ENCODE measurements at places on chromosomes 5 and 9.

DNA sequence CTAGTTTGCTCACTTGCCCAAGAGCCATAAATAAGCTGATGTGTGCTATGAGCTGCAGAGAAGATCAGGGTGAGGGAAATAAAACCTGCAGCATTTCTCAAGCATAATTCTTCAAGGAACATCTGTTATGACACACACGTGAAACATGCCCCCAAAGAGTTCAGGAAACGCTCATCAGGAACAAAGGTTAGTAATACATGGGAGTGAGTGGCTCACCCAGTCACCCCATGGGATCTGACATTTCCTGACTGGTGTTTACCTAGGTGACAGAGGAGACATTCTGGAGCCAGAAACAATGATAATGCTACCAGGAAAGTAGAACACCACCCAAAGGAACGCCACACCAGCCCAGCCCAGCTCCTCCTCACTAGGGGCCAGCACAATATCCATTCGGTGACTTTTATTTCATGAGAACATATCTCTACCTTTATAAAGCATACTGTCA is 66.0 kb downstream of the FRMD3 start:
- DNase-seq: no peak

DNA sequence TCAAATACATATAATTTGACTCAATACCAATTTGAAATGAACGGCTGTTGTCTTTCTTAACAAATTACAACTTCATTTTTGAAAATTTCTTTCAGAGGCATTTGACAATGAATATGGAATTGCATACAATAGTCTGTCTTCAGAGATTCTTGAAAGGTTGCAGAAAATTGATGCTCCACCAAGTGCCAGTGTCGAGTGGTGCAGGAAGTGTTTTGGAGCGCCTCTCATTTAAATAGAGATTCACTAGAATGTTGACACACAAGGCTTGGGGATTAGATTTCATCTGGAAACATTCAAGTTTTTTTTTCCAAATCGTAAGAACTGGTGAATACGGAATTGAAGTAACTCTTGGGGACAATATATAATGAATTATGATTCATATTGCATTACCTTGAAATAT is 8.1 kb downstream of the RPS6 start:
- DNase-seq: no peak

- no peak for DNase-seq
Measured at GRCh38 chr9:138057726-138058125, 180.1 kb downstream of the CACNA1B start.

GRCh38 chr5:34410411-34411139 is 245.6 kb upstream of the RAI14 start:
- DNase-seq: no peak

GRCh38 chr5:52875827-52876226 is 88.1 kb downstream of the ITGA1 start:
- no peak for DNase-seq

GRCh38 chr5:150305557-150305956 is 2.9 kb upstream of the ARSI start:
- no peak for DNase-seq

- DNase-seq: no peak
Measured at GRCh38 chr9:33170464-33171415, 3.6 kb upstream of the B4GALT1 start.

- no peak for DNase-seq
Measured at GRCh38 chr5:67160985-67161384, 35.6 kb downstream of the CD180 start.

- DNase-seq: peak; percentile 11
Measured at GRCh38 chr5:76401801-76402250, 1.3 kb upstream of the IQGAP2 start.

GRCh38 chr5:52859628-52860027 is 71.9 kb downstream of the ITGA1 start:
- no peak for DNase-seq

GRCh38 chr9:34555500-34555899 is 32.7 kb upstream of the ENHO start:
- no peak for DNase-seq

GRCh38 chr5:153551537-153552079 is 61.1 kb downstream of the GRIA1 start:
- no peak for DNase-seq

GRCh38 chr9:134318481-134318891 is 7.8 kb upstream of the RXRA start:
- no peak for DNase-seq

DNA sequence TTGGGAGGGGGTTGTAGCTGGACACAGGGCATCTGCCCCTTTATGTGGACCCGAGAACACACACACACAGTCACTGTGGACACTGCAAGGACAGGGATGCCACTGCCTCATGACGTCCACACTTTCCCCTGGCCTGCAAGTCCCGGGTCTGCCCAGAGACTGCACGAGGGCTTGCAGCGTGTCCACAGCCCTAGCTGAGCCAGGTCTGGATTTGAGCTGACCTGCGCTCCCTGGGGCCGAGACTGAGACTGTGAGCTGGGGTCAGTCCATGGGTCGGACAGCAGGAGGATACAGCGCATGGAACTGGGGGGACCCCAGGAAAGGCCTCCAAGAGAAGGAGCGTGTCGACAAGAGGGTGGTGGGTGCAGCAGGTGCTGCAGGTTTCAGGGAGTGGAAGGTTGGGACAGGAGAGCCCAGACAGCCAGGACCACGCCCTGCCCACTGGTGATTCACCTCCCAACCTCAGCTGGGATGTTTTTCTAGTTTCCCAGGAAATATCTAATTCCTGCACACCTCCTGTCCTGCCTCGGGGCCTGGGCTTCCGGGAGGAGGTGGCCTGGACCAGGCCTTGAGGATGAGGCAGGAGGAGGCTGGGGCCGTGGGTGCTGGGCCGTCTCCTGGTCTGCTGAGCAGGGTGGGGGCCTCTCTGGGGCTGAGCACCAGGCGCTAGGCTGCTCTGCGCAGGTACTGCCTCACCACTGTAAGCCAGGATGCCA is 806 bp upstream of the RNF224 start:
- DNase-seq: no peak

DNA sequence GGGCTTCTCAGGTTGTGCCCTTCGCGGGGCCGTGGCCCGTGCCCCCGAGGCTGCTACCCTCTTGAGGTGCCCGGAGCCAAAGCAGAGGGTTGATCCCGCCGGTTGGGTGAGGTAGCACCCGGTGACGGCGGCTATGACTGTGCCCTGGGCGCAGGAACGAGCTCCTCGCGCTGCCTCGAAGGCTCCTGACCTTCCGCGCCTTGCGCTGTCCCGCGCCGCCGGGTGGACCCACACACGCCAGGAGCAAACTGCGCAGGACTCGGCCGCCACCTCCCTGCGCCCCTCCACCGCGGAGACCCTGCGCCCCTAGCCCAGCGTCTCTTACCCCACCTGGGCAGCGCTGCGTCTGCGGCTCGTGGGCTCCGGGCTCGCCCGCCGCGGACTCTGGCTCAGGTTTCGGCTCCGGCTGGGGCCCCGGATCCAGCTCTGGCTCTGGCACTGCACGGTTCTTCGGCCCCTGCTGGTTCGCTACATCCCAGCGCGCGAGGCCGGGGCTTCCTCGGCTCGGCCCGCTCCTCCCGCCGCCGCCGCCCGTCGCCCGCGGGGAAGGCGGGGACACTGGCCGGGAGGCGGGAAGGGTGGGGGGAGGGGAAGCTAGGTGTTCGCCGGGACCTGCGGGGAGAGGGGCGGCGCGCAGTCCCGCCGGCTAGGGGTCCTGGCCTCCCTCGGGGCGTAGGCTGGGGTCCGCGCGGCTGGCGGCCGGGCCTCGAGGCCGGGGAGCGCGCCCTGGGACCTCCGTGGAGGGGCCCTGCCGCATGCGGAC is 5.4 kb upstream of the PITX1 start:
- no peak for DNase-seq

DNA sequence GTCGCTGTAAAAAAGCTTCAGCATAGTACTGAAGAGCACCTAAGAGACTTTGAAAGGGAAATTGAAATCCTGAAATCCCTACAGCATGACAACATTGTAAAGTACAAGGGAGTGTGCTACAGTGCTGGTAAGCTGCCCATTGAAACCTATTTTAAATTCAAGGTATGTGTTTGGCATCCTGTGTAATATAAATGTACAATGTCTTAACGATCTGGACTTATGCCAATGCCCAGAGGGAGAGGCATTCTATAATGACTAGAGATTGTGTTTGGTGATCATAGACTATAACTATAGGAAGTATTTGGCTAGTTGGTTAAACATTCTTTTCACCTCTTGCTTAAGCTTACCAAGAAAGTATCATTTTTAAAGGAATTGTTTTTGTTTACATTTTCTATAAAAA is 95.7 kb downstream of the INSL6 start:
- DNase-seq: no peak

DNA sequence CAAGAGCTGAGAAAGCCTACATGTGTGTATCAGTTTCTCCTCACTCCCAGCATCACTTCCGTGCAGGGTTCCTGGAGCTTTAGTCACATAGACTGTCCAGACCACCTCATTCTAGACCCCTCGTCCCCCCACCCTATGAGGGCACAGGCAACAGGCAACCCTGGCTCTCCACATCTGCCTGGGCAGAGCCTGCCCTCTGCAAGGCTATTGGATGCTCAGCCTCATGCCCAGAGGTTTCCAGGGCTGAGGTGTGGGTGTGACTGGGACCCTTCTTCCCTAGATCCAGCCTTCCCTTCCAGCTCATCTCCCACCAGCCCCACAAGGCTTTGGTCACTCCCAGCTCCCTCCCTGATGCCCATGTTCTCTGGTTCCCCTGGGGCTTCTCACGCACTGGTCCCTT is 161.4 kb downstream of the PAX5 start:
- no peak for DNase-seq

DNA sequence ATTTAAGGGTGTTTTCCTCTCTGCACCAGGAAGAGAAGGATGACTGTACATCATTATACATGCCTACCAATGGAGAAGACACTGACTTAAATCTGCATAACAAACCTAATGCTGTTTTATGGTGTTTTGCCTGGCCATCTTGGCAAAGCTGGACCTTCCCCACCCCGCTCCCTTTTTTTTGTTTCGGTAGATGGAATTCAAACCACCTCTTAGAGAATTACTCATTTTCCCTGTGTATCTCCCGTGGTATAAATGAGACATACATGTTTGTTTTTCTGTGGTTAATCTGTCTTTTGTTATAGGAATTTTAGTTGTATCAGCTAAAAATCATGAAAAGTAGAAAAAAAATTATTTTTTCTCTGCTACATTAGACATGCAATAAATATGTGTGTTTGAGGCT is 28.8 kb downstream of the IL12B start:
- DNase-seq: no peak

DNA sequence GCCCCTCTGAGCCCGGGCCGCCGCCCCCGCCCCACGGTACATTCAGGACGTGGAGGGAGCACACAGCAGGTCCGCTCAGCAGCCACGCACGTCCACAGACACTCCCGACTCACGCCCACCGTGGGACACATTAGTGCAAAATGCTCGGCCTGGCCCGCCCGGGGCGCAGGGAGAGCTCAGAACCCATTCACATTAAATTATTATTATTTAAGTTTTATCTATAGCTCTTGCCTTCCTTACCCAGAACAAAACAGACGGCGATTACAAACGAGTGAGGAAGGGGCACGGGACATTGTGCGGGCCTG is 47.5 kb upstream of the UBAC1 start:
- no peak for DNase-seq

DNA sequence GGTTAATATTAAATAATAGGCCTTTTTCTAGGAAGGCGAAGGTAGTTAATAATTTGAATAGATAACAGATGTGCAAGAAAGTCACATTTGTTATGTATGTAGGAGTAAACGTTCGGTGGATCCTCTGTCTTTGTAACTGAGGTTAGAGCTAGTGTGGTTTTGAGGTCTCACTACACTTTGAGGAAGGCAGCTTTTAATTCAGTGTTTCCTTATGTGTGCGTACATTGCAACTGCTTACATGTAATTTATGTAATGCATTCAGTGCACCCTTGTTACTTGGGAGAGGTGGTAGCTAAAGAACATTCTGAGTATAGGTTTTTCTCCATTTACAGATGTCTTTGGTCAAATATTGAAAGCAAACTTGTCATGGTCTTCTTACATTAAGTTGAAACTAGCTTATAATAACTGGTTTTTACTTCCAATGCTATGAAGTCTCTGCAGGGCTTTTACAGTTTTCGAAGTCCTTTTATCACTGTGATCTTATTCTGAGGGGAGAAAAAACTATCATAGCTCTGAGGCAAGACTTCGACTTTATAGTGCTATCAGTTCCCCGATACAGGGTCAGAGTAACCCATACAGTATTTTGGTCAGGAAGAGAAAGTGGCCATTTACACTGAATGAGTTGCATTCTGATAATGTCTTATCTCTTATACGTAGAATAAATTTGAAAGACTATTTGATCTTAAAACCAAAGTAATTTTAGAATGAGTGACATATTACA is 45.7 kb downstream of the TGFBR1 start:
- DNase-seq: no peak

DNA sequence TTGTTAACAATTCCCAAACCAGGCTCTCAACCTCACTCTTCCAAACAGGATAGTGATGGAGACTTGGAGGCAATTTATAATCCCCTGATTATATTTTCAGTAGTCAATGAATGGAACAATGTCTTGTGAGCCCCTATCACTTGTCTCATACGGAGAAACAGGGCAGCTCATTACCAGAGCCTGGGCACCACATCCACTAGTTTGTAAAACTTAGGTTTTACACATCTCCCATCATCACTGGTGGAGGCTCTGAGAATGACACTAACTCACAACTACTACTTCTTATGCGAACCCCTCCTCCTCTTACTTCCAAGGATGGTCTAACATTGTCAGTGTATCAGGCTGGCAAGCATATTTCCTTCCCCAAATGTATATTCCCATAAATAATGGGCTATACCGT is 253.7 kb downstream of the EPB41L4A start:
- DNase-seq: no peak

- DNase-seq: no peak
Measured at GRCh38 chr5:75042522-75042921, 9.8 kb downstream of the GCNT4 start.

DNA sequence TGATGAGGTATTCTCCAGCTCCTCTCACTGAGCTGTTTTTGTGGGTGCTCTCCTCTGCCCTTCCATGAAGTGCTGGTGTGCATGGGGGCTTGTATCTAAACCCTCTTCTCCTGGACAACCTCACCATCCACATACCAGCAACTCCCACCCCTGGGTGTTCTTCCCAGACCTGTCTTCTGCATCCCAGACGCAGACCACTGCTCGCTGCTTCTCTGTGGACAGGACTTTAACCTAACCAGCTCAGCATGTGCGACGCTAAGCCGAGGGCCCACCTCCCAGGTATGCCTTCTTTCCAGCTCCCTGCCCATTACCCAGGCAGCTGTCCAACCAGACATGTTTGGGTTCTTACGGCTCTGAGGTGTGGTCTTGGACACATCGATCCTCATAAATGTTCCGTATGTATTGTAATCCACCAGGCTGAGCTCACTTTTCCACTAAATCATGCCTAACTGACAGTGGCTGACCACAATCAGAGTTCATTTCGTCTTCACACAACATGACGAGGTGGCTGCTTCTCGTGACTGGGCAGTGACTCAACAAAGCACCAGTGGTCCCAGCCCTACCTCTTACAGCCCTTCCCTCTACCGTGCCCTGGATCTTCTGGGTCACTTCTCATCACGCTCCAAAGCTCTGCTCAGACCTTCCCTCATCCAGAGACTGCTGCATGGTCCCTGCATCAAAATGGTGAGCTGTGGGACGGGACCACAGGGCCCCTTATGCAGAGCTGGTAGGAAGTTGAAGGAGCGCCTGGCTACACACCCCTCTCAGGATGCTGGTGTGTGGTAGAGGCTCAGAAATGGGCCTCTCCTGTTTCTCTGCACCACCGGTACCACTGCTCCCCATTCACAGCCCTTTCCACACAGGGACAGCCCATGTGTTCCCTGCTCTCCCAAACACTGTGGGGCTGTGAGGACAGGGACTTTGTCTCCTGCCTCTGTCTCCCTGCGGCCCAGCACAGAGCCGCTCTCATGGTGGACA is 9.6 kb upstream of the PTGES2 start:
- DNase-seq: no peak

- no peak for DNase-seq
Measured at GRCh38 chr5:154403776-154404387, 41.9 kb upstream of the SAP30L start.

Data from activated T-cell treated with anti-CD3 and anti-CD28 coated beads for 4 hours (primary cell).